ENCODE measurements at places on chromosomes 3 and 15.

DNA sequence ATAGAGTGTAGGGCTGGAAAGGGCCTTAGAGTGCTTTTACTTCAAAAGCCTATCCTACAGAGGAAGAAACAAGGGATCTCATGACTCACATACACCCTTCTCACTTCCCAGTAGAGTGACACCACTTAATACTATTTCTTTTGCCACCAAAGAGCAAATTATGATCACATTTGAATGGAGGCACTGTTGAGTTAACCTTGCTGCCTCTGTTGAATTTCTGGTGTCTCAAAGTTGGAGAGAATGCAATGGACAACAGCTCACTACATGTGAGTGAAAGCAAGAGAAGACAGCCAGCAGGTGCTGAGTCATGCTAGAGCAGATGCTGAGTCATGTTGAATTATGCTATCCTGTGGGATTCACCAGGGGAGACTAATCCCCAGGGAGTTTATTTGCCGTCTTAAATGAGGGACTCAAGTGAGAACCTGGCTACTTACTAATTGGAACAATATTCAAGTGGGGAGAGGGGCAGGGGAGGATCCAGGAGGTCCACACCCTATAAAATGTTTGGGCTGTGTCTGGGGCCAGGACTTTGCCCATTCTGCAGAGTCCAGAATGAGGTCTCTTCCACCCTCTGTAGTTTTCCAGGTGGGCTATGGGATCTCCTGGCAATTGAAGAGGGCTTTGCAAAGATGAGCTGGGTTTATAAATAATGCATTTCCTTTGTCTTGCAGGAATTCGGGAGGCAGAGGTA is 35.8 kb downstream of the ST8SIA2 start:
- DNase-seq, result no peak

DNA sequence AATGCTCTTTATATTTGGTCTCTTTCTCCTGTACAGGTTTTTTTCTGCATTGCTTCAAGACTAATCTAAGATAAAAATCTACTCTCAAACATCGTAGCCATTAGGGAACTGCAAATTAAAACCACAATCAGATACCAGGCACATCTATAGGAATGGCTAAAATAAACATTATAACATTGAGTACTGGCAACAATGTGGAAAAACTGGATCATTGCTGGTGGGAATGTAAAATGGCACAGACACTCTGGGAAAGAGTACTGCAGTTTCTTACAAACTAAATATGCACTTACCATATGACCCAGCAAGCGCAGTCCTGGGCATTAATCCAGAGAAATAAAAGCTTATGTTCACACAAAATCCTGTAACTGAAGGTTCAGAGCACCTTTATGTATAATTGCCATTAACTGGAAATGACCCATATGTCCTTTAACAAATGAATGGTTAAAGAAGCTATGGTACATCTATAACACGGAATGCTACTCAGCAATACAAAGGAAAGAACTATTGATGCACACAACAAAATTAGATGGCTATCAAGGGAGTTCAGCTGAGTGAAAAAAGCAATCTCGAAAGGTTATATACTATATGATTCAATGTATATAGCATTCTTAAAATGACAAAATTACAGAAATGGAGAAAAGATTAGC is 6.3 kb downstream of the ABCC5 start:
- no peak for DNase-seq

GRCh38 chr3:194075088-194075615 is 60.8 kb upstream of the HES1 start:
- DNase-seq, result no peak

DNA sequence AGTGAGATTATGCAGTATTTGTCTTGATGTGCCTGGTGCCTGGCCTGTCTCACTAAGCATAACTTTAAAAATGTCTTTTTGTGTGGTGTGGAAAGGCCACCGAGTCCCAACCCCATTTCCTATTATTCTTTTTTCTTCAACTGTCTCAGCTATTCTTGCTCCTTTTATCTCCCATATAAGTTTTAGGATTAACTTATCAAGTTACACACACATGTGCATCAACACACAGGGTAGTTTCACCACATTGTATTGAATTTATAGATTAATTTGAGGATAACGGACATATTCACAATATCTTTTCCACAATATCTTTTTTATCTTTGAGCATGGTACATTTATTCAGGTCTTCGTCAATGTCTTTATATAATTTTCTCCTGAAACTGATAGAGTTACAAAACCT is 127.6 kb downstream of the RYR3 start:
- no peak for DNase-seq

- no peak for DNase-seq
These were observed 67.4 kb downstream of the RAD18 start for GRCh38 chr3:8895829-8896228.

- DNase-seq, result no peak
These were observed 32.2 kb upstream of the LACTB start for GRCh38 chr15:63089260-63090043.

GRCh38 chr3:59082106-59082505 is 32.3 kb upstream of the CFAP20DC start:
- DNase-seq, result no peak
